ENCODE measurements at places on chromosomes 7 and 10.

DNA sequence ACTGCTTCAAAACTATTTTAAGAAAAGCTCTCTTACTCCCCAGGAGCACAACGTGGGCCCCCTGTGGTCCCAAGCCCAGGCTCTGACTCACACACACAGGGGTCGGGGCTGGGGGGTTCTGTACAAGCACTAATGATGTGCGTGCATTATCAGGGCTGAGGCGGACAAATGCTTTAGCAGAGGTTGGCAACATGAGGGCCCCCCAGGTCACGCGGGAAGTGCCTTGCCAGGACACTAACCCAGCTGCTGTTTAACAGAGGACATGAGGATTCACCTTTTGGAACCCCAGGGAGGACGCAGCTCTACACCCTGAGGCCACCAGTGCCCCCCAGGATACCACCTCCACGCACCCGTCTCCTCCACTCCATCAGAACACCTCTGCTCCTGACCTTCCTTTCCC lies 342.8 kb downstream of the DNAJB6 start:
- DNase-seq, result no peak

DNA sequence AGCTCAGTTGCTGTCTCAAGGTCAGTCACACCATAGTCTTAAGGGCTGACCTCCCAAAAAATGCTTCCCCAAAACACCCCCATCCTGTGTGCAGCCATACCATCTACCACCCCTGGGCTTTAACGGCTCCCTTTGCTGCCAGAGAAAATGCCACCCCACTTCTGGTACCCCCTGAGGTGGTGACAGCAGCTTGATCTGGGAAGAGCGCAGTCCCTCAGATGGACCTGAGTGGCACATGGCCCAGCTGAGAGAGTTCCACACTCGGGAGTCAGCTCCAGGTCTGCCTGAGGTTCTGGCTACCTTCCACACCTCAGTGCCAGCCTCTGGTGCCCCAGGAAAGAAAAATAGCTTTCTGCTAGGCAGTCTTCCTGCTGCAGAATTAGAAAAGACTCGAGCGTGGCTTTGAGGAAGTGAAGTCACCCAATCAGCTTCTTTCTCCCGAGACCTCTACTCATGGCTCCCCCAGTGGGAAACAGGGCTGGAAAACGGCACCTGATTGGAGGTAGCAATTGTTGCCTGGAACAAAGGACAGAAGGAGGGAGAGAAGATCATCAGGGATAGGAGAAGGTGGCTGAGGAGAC lies 151.7 kb downstream of the ARHGAP21 start:
- DNase-seq, result no peak

- no peak for DNase-seq
Observed at GRCh38 chr10:96387601-96388000, 28.8 kb upstream of the OPALIN start.

- no peak for DNase-seq
Observed at GRCh38 chr7:45700556-45700955, 126.4 kb downstream of the ADCY1 start.

- no peak for DNase-seq
Observed at GRCh38 chr10:79220307-79220706, 127.0 kb upstream of the PPIF start.

All from RKO (cell line).